ENCODE measurements at places on chromosomes 5 and 9.

DNA sequence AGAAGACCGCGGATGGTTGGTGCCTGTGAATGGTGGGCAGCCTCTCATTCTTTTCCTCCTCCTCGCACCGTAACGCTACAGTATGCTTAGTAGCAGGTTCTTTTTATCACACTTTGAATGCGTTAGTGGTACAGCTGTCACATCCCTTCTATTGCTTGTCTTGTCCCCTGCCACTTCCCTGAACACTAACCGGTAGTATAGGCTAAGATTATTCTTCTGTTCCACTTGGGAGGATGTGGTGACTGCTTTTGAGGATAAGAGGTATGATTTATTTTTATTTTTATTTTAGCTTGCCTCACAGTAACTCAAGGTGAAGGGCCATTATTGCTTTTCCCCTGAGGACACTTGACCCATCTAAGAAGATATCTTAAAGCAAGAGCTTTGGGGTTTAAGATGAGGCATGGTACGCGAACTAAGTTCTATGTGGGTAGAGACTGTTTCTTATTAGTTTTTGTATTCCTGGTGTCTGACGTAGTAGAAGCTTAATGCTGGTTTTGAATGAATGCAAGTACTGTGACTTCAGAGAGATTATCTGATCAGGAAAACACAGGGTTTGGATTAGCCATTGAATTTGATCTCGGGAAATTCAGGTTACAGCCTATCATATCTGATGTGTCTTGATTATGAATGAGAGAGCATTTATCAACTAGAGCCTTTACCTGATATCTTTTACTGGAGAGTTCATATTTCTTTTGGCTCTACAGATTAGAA, 951 bp downstream of the UNC13B start:
- no peak for DNase-seq

DNA sequence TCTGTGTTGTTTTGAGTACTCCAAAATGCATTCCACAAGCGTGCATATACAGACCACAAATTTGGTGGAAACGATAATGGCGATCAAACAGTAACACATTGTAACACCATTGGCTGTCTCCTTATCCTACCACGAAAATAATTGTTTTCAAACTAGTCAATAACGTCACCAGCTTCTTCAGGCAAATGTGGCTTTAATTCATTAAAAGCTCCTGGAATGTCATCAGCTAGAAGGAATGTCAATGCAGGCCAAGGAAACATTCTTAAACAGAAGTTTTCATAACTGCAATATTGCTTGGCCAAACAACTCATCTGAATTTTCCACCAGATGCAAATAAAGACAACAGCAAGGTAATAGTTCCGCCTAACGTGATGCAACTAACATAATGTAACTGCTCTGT, 71.6 kb upstream of the XPA start:
- DNase-seq: no peak

DNA sequence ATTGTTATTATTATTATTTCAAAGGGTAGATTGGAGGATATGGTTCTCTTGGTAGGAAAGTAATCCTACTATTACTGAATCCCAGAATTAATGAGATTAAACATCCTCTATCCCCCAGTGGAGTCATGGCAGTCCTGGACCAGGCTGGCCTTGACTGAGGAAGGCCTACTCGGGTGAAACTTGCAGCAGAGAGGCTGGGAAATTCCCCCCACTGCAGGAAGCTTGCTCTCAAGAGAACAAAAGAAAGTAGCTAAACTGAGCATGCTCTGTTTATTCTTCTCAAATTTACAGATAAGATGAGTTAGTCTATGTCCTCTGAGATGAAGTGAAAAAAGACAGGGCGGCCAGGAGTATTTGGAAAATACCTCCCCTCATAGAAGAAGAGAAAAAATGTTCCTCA, 233.9 kb upstream of the RPS23 start:
- DNase-seq: no peak

- no peak for DNase-seq
These were observed 47.7 kb upstream of the CTNNA1 start for GRCh38 chr5:138705567-138705966.

- no peak for DNase-seq
These were observed 152.7 kb downstream of the SEC61B start for GRCh38 chr9:99374793-99375192.

DNA sequence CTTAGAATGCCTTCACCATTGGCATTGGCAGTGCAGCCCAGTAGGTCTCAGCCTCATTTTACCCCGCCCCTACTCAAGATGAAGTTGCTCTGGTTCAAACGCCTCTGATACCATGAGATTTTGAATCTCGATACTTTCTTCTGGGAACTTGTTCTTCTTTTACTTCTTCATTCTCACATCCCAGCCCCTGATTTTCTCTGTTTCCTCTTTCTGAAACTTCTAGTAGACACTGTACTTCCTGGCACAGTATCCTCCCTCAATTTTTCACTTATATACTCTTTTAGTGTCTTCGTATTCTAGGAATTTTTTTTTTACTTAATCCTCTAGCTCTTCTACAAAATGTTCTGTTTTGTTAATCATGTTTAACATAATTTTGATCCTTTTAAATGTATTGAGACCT, 13.1 kb upstream of the ZNF79 start:
- no peak for DNase-seq

- no peak for DNase-seq
These were observed 33.7 kb downstream of the ABITRAM start for GRCh38 chr9:108967916-108968315.

- DNase-seq: no peak
These were observed 66.4 kb upstream of the SPRY4 start for GRCh38 chr5:142391058-142391845.

GRCh38 chr9:4946937-4947336, 38.1 kb upstream of the JAK2 start:
- no peak for DNase-seq

- DNase-seq: no peak
These were observed 262.5 kb downstream of the DOCK8 start for GRCh38 chr9:477193-477592.

DNA sequence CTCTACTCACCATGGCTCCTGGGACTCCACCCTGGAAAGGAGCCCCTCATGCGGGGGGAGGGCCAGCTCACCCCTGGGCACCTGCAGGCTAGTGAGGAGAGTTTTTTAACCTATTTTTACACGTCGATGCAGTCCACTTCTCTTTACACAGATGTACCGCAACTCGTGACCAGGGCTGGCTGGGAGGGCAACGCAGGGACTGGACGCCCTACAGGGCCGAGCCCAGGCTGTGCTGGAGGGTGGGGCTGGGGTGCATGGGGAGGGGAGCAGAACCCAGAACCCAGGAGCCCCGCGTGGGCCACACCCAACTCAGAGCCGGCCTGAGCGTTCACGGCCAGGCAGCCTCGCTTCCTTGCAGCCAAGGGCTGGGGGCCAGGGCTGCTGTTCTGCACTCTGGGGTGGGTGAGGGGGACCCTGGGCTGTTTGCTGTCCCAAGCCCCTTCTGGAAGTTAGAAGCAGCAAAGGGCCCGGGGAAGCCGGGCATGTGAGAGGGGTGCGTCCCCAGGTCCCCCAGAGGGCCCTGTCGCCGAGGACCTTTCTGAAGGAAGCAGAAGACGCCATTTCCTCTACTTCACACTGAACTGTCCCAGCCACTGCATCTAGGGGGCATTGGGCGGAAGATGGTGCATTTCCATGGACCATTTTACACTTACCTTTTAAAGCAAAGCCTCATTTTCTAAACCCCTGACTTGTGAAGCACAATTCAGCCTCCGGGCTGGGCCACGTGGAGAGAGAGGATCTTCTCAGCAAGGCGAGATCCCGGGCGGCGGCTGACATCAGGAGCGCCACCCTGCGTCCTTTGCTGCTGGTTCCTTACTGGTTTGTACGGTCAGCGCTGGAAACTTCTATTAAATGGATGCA, 90.5 kb downstream of the KCNT1 start:
- DNase-seq: no peak

DNA sequence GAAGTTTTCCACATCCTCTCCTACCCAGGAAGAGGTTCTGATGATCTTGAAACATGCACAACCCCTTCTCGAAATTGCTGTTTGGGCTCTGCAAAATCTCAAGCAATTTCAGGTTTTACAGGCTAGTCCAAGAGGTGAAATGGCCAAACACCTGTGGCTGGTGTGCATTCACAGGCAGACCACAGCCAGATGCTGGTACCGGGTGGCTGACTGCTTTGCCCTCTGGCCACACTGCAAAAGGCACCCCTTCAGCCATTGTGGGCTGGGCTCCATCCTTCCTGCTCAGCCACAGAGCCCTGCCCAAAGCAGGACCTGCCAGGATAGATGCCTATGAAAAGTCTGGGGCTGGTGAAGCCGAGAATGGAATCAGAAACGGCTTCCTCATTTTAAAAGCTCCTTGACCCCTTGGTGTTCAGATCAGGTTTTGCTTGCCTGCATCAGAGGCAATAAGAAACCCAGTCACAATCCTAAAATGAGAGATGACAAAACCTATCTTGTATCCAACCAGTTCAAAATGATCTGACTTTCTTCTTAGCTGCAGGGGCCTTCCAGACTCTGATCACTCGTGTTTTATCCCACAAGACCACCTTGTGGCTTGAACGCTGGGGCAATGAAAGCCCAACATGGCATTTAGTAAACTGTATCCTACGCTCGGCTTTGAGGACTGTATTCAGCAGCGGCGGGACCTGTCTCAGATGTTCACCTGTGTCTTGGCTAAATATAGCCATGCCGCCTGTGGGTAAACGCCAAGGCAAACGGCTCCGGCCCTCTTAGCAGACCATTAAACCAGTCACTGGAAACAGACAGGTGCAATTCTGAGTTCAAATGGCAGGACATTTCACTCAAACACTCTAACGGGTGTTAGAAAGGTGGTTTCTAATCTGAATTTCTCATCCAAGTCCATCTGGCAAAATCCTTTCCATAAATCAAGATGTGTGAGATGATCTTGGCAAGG, 49.6 kb downstream of the EPB41L4B start:
- DNase-seq: no peak

DNA sequence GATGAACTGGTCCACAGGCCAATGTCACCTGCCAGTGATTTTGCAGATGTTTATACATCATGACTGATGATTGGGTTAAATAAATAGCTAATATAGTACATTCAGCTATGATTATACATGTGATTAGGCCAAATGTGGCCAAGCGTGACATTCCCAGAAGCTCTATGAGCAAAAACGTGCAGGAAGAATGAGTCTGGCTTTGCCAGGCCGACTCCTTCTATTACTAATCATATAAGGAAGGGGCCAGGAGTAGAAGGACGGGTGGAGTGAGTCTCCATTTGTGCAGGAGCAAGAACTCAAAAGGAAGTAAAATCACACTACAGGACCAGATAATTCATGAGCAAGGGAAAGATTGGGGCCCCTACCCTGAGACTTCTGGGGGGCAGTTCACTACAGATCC, 178.2 kb downstream of the ROR2 start:
- DNase-seq: no peak

DNA sequence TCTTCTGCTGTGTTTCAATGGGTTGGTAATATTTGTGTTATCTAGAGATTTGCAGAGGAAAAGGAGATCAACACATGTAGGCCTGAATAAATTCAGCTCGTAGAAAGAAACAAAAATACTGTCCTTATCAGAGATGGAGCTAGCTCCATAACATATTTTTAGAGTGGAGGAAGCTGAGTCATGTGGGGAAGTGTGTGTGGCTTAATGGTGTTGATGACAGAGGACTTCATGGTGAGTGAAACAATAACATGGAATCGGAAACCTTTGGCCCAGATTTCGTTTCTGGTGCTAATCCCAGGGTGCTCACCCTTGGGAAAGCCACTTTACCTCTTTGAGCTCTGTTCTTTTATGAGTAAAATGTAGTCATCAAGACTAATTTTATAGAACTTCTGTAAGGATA, 825.0 kb downstream of the TLR4 start:
- DNase-seq: no peak

- no peak for DNase-seq
These were observed 5.5 kb upstream of the COL5A1 start for GRCh38 chr9:134636149-134636507.

GRCh38 chr5:45578270-45578669, 117.9 kb downstream of the HCN1 start:
- DNase-seq: no peak

- no peak for DNase-seq
These were observed 42.4 kb downstream of the OSTF1 start for GRCh38 chr9:75130621-75131230.

DNA sequence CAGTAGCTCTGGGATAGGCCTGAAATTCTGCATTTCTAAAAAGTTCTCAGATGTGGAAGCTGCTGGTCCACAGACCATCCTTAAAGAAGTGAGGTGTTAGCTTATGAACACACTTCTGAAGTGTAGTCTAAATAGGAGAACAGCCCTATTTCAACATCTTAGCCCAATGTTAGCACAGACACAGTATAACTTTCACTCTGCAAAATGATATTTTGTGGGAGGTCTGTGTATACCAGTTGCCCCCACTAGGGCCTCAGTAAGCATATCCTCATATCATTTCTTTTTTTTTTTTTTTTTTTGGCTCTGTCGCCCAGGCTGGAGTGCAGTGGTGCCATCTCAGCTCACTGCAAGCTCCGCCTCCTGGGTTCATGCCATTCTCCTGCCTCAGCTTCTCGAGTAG, 7.5 kb upstream of the HABP4 start:
- no peak for DNase-seq

DNA sequence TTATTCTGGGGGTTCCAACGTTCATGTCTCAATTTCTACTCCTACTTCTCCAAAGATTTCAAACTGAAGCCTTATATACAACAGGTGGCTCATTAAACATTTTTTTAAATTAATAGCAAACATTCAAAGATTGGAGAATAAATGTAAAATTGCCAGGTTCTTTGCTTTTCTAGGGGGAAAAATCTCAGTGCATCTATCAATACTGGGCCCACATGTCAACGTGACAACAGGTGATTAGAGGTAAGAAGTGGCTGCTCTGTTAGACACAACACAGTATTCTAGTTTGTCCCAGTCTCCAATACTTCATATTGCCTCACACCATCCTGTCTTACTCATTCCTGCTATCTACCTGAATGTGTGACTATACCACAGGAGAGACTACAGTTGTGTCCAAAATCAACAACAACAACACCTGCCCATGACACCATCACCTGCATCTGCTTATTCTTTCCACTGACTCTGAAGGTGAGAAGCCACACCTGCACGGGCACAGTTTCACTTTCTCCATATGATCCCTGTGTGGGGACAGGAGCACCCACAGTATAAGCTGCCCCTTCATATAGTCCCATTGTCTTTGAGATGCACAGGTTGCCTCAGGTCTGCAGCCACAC, 110.2 kb downstream of the LHFPL2 start:
- DNase-seq: no peak

GRCh38 chr9:29208670-29209069, 1635.4 kb upstream of the C9orf72 start:
- no peak for DNase-seq

DNA sequence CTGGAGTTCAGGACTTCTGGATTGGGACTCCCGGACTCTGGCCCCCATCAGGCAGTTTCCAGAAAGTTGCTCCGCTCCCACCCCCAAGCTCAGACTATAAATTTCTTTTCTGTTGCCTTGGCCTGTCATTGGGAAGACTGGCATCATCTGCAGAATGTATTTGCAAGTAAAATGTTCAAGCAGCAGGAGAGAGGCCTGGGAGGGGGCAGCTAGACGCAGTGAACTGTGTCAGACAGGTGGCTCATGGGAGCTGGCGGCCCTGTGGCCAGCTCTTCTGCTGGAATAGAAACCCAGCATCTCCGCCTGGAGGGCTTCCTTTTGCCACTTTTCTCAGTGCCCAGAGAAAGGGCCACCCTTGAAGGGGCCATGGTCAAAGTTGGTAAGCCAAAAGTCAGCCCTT, 16.0 kb downstream of the INSYN2B start:
- no peak for DNase-seq

- DNase-seq: no peak
These were observed 58.7 kb upstream of the ZFR start for GRCh38 chr5:32503261-32503660.
